Hindlimb muscle (tissue), 1 donor: ENCODE measurements at places on chromosomes 12 and 14. TPM values are rescaled to one million over a fixed set of nuclear protein-coding genes. Genes with fewer than 3 reads are reported as not detected.

Gene FAR2
- polyA plus RNA-seq: 8.6 TPM

Gene FBLN5
- polyA plus RNA-seq: 53.0 TPM

Gene SELPLG
- 5.2 TPM for polyA plus RNA-seq

DNA sequence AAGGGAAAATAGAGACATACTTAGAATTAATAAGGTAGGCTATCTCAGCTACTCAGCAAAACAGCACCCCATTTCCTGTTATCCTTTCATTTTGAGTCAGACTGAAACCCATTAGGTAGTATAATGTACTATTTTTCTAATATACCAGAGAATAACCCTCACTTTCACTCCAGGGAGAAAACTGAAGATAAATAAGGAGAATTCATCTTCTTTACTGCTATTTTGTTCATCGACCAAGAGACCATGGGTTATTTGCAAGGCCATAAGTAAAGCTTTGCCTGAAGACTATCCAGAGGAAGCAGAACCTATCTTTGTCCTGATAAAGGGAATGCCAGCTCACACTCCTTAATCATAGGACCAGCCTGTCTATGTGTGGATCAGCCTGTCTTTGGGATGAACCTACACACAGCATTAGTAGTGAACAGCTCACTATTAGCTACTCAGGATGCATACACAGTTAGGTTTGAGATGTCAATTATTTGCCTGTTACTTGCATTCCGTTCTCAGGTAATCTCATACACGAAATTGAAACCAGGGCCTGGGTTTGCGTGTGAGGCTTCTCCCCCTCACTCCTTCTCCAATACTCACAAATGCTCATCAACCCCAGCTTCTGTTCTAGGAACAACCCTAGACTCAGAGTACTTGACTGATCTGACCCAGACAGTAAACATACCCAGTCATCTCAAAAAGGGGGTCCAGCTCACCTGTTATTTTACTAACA, 124.4 kb downstream of the DAD1 start:
- DNase-seq: no peak

GRCh38 chr14:64421166-64421565, 33.0 kb downstream of the MTHFD1 start:
- no peak for DNase-seq
